ENCODE measurements at places on chromosomes 13 and 19.

DNA sequence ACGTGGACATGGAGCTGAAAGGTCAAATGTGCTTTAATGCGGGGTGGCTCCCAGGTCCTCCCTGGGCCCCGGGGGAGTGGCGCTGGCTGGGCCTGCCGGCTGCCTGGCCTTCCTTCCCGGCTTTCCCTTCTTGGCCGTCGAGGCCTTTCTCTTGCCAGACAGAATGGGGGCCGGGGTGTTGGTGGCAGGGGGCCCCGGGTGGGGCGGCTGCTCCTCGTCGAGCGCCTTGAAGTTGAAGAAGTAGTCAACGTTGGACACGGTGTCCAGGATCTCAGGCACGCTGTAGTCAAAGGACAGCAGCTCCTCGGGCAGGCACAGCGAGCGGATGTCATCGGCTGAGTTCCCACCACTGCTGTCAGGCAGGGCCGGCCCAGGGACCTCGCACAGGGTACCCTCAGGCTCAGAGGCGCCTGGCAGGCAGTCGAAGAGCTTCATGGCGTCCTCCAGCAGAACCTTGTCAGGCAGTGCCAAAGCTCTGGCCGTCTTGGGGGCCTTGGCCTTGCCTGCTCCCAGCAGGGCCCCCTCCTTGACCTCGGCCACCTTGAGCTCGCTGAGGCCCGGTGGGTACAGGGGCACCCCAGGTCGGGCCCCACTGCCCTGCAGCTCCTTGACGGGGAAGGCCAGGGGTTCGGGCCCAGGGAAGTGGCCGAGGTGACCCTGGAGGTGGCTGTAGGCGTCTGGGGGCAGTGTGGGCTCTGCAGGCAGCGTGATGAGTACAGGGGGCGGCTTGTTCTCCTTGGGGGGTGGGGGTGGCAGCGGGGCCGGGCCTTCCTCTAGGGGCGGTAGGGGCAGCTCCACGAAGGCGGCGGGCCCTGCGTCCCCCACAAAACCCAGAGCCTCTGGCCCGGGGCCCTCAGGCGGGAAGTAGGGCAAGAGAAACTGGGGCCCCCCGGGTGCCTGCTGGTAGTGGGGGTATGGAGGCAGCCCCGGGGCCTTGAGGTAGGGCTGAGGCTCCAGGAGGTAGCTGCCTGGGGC is 1.3 kb downstream of the PRR22 start:
- no peak for DNase-seq

DNA sequence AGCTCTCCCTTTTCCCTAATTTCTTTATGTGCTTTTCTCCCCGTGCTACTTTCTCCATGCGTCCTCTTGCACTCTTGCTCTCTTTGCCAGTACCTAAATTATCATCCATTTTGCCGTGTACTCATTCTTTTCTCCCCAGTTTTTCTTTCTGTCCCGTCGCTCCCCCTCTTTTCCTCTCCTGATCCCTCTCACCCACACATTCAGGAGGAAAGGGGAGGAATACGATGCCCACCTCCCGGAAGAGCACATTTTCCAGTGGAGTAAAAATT is 821 bp downstream of the ZNF616 start:
- no peak for DNase-seq

DNA sequence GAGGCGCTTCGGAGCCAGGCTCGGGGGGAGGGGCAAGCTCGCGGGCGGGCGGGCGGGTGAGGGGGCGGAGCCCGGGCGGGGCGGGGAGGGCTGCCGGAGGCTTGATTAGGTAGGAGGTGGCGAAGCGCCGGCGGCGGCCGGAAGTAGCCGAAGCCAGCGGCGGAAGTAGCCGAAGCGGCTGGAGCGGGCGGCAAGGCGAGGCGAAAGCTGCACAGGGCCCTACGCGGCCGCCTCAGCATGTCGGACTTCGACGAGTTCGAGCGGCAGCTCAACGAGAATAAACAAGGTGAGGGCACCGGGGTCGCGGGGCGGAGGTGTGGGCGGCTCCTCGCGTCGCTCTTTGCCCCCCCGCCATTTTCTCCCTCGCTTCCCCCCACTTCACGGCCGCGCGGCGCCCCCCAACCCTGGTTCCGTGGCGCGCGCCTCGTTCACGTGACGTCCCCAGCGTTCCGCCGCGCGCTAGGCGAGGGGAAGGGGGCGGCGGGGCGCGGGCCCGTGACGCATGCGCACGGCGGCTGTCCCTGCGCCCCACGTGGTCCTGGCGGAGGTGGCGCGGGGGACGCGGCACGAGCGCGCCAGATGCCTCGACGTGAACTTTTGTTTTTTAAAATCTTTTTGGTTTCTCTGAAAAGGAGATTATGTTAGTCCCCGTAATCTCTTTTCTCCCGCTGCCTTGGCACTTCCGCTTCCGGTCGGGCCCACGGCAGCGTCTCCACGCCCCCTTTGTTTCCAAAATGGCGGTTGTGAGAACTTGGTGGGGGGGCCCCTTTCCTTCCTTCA is at the start of gene U2AF2:
Gene U2AF2, plus strand, starts transcription at position 168 of the 780 bp plus-strand sequence. Its CDS starts 70 bp downstream, at position 238.
- no peak for DNase-seq

- no peak for DNase-seq
Measured at GRCh38 chr19:16272945-16273344, 51.7 kb upstream of the KLF2 start.

DNA sequence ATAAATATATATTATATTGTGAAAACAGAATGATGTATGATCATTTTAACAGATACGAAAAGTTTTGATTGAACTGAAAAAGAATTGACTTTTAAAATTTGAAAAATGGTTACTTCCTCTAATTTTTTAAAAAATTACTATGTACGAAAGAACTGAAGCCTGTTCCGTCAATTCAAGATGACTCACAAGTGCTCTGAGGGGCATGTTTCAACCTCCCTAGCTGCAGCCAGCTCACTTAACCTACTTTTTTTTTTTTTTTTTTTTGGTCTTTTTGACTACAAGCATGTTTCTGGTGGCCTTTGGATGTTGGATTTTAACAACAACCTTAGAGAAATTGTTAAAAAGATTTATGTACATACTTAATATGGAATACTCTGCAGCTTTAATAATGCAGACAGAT is 1139.3 kb downstream of the DIAPH3 start:
- no peak for DNase-seq

GRCh38 chr13:110134801-110135200 is 172.2 kb downstream of the COL4A1 start:
- no peak for DNase-seq

DNA sequence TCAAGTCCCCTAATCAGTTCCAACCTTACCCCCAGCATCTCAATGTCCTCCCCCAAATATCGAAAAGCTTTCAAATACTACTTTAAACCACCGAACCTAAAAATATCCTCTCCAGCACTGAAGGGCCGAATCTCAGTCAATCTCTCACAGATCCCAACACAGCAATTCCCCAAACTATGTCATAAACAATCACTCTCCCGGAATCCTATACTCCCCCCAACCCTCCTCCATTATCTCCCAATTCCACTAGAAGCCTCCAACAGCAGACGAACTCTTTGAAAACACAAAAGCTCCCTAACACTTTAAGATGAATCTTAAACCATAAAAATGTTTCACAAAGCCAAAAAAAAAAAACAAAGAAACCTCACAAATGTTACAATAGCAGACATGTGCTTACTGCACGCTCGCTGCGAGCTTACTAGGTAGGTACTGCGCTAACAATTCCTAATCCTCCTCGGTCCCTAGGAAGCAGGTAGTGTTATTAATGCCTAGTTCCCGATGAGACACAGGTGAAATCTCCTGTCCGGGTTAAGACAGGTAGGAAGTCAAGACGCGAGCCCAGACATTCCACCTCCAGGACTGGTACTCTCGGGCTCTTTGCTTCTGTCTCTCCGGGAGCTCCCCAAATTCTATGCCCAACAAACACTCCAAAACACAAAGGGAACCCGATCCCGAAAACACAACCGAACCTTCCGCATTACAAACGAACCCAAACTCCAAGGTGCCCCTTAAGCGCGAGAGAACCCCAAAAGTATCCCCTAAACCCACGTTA is 14.2 kb downstream of the FBXO46 start:
- no peak for DNase-seq

DNA sequence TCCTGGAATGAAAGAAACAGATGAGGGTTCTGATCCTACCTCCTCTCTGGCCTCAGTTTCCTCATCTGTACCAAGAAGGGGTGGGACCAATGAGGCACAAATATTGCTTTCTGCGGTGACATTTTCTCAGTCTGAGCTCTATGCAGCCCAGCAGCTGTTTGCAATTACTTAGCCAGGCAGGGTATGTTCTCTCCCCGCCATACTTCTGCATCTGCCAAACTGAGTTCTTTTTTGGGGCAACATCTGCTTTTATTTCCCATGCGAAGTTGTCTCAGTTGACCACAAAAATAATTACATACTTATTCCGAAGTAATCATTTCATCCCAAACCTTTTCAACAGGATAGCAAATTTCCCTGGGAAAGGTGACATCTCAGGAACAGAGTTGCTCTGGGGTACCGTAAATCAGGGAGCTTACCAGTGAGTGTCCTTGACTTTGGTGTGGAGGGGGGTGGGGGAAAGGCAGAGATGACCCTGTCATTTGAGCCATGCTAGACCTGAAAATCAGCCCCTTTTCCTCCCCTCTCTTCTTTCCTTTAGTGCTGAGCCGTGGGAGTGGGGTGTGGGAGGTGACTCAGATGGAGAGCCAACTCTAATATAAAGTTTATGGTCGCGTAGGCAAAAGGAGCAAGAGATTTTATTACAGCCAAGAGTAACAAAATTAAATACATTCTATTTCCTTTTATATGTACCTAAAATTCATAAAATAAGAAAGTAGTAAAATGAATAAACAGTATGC is 165.7 kb upstream of the KL start:
- no peak for DNase-seq

DNA sequence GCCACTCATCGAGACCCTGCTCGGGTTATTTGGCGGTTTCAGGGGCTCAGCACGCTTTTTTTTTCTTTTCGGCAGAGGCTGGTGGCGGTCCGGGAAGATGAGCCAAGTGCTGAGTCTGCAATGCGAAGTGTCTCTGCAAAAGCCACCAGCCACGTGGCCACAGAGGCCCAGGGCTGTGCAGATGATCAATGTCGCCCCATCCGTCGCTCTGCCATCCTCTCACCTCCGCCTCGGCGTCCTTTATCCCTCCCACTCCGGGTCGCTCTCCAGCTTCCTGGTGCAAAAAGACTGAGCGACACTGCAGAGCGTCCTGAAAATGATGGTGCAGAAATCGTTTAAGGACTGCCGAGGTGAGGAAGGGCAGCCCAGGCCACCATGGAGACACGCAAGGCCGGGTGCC is 55.0 kb downstream of the TINCR start:
- no peak for DNase-seq

- DNase-seq: no peak
Measured at GRCh38 chr19:7962644-7963268, 19.3 kb upstream of the TIMM44 start.

DNA sequence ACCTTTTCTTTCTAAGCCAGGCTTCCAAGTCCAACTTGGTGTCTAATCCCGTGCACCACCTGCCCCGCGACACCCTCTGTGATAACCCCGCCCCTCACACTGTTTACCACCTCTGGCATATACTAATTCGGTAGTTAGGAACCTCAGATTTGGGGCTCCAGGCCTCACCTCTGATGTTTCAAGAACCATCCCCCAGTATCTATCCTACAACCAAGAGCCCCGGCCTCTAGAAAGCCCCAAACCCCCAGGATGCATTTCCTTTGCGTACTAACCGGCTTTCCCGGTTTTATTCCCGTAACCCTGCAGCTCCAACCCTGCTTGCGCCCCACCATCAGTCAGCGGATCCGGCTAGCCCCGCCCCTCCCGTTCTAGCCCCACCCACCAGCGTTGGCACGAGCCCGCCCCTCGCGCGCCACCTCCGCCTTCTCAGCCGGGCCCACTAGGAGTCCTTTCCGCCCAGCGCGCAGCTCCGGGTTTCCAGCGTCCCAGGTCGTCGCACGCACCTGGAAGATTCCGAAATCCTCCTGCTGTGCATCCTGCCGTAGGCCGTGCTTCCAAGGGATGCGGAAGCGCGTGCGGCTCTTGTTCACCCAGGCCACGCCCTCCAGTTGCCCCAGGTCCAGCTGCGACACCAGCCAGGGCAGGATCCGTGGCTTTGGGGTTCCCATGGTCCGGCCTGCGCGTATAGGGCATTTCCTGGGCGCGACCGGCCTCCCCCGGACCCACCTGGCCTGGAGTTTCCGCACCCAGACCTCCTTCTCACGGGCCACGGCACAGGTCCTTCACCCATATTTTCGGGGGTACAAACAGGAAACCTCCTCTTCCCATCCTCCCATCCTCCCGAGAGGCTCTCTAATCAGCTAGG is 1.3 kb downstream of the IRF3 start:
- DNase-seq: no peak

- no peak for DNase-seq
Measured at GRCh38 chr13:104270731-104271130, 1204.5 kb upstream of the SLC10A2 start.

DNA sequence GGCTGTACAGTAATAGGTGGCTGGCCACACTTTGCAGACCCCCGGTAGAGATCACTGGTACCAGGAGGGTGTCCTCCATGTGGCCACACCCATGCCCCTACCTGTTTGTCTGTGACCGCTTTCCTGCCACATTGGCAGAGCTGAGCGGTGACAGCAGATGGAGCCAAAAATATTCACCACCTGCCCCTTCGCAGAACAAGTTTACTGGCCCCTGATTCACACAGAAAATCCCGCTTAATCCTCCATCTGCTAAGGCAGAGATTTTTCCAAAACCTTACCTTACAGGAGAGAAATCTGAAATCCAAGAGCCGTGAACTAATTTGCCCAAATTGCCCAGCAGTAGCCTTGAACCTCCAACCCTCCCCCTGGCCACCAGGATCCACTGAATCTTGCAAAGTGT is 52.1 kb downstream of the MYO9B start:
- DNase-seq: no peak

DNA sequence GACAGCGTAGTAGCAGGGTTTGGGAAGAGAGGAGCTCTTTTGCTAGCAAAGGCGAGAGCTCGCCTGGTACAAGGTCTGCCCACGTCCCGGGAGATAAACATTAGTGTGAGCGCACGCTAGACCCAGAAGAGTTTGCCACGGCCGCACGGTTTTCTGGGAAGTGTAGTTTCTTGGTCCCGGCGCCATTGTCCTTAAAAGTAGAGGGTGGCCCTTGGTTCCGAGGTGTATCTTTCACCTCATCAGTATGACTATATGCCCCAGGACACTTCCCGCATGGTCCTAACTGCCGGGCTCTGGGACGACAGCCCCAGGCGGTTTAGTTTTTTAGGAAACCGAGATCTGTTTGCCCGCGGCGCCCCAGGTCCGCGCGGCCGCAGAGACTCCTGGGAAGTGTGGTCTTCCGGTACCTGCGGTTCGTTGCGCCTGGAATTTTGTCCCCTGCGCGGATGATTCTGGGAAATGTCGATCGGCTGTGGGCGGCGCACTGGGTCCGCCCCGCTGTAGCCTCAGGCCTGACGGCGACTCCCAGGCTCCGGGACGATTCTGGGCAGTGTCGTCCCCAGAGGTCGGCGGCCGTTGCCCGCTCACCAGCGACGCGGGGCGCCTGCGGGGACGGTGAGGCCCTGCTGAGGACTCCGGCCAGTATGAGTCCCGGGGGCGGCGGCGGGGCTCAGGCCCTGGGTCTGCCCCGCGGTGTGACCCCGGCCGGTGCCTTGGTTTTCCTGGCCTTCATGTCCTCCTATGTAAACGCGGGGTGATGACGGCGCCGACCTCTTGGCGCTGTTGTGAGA is at the start of gene ZNF181:
Gene ZNF181, plus strand, starts transcription at position 498 of the 791 bp plus-strand sequence. CDS start 795 bp downstream, outside the sequence.
- DNase-seq: peak; percentile 72

- peak; percentile 37 for DNase-seq
Measured at GRCh38 chr13:98976338-98976737, 1.5 kb downstream of the DOCK9 start.

GRCh38 chr13:96673825-96674224 is 320.5 kb downstream of the OXGR1 start:
- no peak for DNase-seq
